ENCODE measurements at places on chromosomes 3 and 15. TPM values are rescaled to one million over a fixed set of nuclear protein-coding genes. Genes with fewer than 3 reads are reported as not detected.

- DNase-seq = no peak
These were observed 32.7 kb upstream of the MAP3K13 start for GRCh38 chr3:185330238-185330637.

DNA sequence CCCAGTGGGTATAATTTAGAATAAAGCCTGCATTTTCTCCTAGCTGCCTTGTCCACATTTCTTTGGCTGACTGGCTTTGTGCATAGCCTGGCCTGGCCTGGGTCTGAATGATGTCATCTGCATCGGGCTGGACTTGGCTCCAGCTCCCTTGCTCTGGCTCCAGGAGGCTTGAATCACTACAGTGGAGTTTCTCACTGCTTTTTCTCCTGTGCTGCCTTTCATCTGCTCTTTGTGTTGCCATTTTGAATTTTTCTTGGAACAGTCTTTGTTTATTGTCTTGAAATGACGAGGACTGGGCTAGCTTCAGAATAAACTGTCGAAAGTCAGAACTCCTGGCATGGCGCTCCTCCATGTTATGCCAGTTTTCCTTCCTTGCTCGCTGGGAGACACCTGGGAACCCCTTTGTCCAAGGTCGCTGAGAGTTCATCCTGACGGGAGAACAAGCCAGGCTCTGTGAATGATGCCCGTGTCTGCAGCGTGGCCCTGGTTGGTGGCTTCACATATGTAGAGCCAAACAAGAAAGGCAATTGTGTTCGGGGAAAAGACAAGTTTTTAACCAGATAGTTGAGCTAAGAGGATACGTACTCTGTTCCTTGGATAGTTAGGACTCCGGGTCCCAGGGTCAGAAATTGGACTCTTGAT lies 258.9 kb downstream of the PDZRN3 start:
- DNase-seq = no peak

GRCh38 chr3:182632077-182632393 lies 161.3 kb upstream of the ATP11B start:
- no peak for DNase-seq

DNA sequence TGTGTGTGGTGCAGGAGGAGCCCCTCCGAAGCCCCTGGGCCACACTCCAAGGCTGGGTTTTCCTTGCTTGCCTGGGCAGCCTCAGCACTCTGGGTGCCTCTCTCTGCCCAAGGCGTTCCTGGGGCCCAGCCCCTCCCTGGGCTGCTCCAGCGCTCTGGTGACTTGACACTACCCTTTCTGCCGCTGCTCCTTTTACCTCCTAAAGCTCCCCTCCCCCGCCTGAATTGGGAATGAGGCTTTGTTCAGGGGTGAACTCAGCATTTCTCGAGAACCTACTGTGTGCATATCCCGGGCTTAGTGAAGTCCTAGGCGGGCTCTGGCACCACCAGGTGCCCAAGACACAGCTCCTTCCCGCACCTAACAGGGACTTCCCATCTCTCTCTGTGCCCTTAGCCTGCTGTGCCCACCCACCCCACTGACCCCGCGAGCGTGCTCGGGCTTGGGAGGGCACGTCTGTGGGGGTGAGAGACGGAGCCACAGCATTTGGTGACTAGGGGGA lies 1.2 kb upstream of the BAHD1 start:
- no peak for DNase-seq

DNA sequence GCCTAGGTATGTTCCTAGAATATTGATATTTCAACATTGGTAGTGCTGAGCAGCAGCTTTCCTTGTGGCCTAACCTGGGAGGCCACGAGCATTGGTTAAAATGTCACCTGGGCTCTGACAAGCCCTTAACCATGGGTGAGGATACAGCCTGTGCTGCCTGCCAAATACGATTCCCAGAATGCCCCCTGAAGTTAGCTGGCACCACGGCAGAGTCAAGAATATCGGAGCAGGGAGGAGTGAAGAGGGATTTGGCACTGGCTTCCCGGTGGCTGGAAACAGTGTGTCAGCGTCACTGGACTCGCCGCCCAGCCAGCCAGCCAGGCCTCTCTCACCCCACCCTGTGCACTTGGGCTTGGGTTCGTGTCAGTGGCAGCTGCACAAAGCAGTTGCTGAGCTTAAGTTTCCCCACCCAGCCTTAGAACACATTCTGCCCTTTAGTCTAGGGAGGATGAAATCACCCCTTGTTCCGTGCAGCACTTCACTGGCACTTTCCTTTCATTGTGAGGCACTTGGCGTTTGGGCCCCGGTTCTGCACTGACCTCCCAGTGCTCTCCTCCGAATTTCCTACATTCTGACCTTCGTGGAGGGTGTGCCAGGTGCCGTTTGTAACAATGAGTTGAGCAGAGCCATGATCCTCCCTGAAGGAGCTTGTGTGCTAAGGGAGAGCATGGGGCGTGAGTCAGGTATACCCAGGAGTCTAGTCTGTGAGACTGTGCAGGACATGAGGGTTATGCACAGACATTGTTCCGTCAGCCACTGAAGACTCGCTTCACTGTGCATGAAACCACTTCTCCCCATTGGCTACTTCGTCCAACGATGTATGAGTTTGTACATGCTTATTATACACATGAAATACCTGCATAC lies 152.8 kb upstream of the BHLHE40 start:
- DNase-seq = peak; percentile 7

DNA sequence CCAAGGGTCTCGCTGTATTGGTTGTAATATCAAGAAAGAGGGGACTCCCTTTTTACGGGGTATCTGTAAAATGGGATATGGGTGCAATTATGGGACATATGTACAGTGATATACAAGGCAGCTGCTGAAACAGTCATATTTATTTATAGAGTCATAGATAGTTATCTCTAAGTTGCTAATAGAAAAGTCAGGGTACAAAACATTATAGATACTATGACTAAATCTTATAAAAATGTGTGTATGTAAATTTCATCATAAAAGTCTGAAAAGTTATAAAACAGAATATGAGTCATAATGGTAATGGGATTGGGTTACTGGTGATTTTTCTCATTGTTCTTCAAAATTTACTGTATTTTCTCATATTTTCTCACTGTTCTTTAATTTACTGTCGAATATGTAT lies 344.9 kb upstream of the SLCO3A1 start:
- DNase-seq = no peak

DNA sequence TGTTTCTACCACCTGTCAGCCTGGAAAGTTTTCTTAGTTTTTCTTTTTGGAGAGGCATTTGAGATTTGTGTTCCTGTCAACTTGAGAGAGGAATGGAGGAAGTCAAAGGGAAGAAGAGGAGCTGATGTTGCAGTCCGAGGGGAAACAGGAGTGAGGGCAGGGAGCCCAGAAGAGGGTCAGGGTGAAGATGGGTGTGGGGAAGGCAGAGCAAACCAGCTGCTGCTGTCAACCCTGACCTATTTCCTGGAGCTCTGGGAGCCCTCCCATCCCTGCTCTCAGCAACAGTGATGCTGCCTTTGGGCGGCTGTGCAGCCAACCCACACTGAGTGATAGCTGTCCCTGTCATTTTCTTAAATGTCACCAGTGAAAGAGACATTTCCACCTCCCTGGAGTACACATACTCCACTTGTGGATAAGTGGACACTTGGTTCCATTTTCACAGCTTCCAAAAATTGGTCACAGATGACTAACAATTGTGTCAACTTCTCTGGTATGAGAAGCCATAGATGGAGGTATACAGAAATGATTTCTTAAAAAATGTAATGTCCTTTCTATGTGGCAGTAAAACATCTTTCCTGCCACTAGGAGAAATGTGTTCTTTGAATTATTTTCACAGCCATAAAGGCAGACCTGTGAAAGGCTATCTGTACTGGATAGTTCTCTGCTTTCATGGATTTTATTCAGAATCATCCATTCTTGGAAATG lies 556.3 kb upstream of the TBL1XR1 start:
- DNase-seq = no peak

DNA sequence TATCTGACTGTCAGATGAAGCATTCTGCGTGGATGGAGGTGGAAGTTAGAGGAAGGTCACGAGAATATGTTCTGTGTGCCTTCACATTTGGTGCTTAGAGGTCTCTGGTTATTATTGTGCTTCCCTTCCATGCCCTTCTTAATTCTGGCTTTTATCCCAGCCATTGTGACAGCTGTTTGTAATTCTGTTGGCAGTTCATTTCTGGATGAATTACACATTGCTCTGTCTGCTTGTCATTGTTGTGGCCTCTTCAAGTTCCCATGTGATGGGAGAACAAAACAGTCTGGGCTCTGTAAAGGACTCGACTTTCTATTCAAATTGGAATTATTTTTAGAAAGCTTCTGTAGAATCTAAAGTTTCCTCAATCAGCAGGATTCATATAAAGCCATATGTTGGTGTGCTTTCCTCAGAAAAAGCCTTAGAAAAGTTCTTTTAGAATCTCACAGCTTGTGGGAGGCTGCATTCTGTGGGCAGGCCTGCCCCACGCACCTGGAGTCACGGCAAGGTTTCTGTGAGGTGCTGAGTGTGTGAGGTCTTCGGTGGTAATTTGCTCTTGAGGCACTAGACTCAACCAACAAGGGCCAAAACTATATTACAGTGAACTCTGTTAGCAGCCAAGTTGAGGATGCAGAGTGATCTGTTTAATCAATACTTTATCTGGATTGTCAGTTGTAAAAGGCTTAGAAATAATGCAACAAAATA lies 397.4 kb upstream of the AZI2 start:
- no peak for DNase-seq

GRCh38 chr15:35308802-35309201 lies 223.7 kb upstream of the NANOGP8 start:
- no peak for DNase-seq

- DNase-seq = no peak
These were observed 24.6 kb downstream of the ITPR1 start for GRCh38 chr3:4517643-4518311.

- no peak for DNase-seq
These were observed 336.1 kb upstream of the NR2F2 start for GRCh38 chr15:95994418-95994817.

GRCh38 chr3:188817935-188818269 lies 353.9 kb upstream of the TPRG1 start:
- no peak for DNase-seq

DNA sequence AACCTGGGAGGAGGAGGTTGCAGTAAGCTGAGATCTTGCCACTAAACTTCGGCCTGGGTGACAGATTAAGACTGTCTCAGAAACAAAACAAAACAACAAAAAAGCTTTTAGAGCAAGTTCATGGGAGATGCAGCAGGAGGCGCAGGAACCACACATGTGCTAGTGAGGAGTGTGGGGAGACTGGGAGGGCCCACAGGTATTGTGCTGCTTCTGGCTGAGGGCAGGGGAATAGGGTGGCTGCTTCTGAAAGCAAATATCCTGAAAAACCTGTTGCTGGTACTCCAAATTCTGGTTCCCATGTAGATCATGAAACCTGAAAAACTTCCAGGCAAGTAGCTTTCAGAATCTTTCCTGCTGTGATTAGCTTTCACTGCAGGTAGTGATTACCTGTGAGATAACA lies 22.1 kb downstream of the TYRO3 start:
- no peak for DNase-seq

DNA sequence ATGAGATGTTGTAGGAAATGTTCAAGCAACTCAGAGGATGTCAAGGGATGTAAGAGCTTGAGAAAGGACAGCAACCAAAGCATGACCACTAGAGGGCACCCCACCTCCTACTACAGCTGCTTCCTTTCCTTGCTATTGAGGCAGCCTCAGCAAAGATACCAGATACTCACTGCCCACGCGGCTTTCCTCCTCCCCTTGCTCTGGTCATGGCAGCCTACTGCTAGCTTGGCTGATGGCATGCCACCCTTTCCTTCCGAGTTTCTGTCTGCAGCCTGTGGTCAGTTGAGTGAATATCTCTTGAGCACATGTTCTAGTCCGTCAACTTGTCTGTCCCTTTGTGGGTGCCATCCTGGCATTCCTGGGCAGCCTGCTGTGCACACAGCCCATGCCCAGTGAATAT lies 4.4 kb upstream of the CXCR6 start:
- DNase-seq = peak; percentile 29

- no peak for DNase-seq
These were observed 58.1 kb upstream of the FNDC3B start for GRCh38 chr3:171981271-171981605.

DNA sequence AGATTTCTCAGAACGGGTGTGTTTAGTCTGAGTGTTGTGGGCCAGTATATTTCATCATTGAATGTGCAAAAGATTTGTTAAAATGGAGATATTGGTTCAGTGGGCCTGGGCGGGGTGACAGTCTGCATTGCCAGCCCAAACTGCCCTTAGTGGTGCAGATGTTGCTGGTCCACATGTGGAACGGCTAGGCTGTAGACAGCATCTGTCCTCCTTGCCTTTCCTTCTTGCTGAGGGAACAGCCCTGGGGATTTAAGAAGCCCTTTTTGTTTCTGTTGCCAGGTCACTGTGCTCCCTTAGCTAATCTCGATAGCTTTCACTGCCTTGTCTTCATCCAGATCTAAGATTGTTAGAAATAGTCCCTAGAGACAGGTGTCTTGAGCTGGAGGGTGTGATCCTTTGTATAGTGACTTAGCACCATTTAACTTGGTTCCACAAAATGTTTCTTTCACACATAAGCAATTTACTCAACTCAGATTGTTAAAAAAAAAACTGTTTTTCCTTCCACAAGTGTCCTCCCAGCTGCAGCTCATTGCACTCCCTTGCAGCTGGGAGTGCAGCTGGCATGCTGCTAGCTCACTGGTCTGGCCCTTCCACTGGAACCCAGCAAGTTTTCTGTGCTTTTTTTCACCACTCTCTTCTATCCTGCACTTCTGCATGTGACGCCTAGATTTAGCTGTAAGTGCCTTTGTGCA lies 37.5 kb downstream of the GAP43 start:
- no peak for DNase-seq

GRCh38 chr3:56476771-56477170 lies 8.5 kb upstream of the ERC2 start:
- no peak for DNase-seq

GRCh38 chr3:183275418-183275817 lies 22.4 kb downstream of the B3GNT5 start:
- DNase-seq = no peak

DNA sequence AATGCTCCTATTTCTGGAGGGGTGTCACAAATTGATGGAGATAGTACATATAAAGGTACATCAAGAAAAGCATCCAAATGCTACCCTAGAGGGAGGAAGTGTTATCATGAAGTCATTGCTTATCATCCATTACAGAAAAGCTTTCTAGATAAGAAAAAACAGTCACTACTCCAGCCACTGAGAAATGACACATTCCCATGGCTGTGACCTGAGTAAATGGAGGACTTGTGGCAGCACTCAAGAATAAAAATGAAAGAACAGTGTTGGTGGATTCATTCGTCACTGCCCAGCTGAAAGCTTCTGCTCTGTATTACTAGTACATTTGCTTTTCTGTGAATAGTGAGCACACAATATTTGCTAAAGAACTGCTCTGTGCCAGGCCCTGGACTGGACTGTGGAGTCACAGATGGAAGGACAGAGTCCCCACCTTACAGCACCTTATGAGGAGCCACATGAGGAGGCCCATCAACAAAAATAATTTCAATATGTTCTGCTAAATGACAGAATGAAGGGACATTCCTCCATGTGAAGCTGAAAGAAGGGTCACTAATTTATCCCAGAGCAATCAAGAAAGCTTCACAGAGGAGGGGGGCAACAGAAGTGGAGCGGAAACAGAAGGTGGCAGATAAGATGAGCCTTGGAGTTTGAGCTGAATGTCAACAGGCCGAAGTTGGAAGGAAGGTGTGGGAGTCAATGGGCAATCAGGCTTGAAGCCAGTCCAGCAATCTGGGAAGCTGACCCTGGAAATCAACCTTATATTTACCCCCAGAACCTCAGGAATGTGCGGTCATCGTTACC lies 343.5 kb upstream of the TRIM42 start:
- DNase-seq = no peak

The ACOX2 gene
- total RNA-seq = 9.6 TPM

The DISP2 gene
- under 0.01 TPM for total RNA-seq

The IFT57 gene
- total RNA-seq = 21.0 TPM

The IQCH gene
- total RNA-seq = 1.9 TPM

The TBC1D21 gene
- total RNA-seq = not detected

The TRAT1 gene
- 2.3 TPM for total RNA-seq

The SNTN gene
- not detected for total RNA-seq

The GOLGA8R gene
- 1.2 TPM for total RNA-seq

The LIPC gene
- 0.38 TPM for total RNA-seq
